ENCODE measurements at places on chromosomes 13 and 19. TPM values are rescaled to one million over a fixed set of nuclear protein-coding genes. Genes with fewer than 3 reads are reported as not detected.

The CGB1 gene
- not detected for total RNA-seq

DNA sequence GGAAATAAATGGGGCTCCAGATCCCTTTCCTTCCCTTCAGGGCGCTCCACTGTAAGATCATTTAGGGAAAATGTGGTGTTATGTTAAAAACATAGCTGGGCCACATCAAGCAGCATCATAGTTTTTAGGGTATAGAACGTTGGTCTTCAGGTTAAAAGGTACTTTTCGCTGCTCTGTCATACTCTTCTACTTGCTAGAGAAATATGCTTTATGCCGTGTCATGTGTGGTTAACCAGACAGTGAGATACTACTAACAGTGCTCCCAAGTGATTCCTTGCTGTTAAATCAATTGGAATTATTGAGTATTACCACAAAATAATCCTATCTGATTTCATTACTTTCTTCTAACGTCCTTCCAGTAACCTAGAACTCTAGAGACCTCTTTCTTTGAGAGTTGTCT lies 1.1 kb upstream of the NDFIP2 start:
- DNase-seq = no peak

The CLDN10 gene
- 4.4 TPM for total RNA-seq

GRCh38 chr13:111957913-111958450 lies 109.0 kb upstream of the SOX1 start:
- DNase-seq = no peak

GRCh38 chr13:99459099-99459850 lies 42.0 kb upstream of the TM9SF2 start:
- DNase-seq = no peak

- no peak for DNase-seq
Measured at GRCh38 chr13:96646515-96647211, 347.6 kb downstream of the OXGR1 start.

The SIGLEC10 gene
- 53.1 TPM for total RNA-seq

- DNase-seq = no peak
Measured at GRCh38 chr13:111917901-111918300, 149.0 kb upstream of the SOX1 start.

- no peak for DNase-seq
Measured at GRCh38 chr19:10881403-10882107, 10.2 kb downstream of the CARM1 start.

The ZNF701 gene
- 14.8 TPM for total RNA-seq

- DNase-seq = peak; percentile 25
Measured at GRCh38 chr13:98878486-98879126, 99.3 kb downstream of the DOCK9 start.

The HCST gene
- total RNA-seq = 5.4 TPM

GRCh38 chr13:112229992-112230872 lies 145.9 kb upstream of the SPACA7 start:
- no peak for DNase-seq

- no peak for DNase-seq
Measured at GRCh38 chr13:40770609-40770933, 419 bp downstream of the MRPS31 start.

- no peak for DNase-seq
Measured at GRCh38 chr19:38727868-38728660, 16.2 kb downstream of the CAPN12 start.

The OR7D2 gene
- total RNA-seq = not detected

- DNase-seq = no peak
Measured at GRCh38 chr13:41276824-41277223, 13.4 kb upstream of the MTRF1 start.

The FAM83E gene
- 22.2 TPM for total RNA-seq

- DNase-seq = no peak
Measured at GRCh38 chr13:51825681-51826254, 19.2 kb downstream of the TMEM272 start.

DNA sequence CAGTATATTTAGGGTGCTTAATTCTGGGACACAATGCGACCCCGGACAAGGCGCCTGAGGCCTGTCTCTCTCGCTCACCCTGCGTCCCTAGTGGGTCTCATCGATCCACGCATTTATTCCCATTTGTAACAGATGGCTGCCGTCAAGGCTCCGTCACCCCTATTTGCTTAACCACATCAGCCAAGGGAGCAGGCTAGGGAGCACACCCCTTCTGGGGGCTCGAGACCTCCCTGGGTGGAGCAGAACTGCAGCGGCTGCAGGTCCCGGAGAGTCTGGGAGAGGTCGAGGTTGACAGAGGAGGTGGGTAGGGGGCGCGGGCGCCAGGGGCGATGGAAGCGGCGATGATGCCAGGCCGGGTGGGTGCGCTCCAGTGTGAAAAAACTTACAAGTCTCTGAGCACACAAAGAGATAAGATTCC lies 507 bp downstream of the ALG5 start:
- DNase-seq = peak; percentile 40

DNA sequence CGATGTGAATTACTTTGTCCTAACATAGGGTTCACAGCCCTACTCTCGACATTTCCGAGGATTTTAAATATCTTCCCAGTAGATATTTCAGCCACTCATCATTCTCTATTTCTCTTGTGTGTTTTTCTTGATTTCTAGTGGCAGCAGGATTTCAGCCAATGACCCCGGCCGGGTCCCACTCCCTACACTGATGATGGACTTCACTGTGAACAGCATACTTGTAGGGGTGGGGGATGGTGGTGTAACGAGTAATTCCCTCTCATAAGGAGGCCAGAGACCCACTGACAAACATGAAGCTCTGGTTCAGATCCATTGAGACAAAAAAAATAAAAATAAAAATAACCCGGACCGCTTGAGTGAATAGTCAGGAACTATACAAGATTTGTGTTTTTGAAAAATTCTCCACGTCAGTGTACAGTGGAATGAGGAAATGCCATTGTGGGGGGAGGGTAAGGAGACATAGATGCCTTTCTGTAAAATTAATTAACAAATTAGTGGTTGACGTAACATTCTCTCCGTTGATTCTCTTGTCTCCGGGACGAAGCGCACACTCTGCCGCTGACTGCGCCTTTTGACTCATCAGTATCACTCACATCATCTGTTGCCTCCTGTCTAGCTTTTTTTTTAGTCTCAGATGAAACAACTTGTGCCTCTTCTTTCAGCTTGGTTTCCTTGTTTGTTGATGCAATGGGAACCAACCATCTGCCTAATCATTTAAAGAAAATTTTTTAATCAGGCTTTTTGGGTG lies 48.8 kb upstream of the IRS2 start:
- DNase-seq = no peak

GRCh38 chr19:35346193-35347052 lies 1.3 kb upstream of the FFAR1 start:
- DNase-seq = no peak

DNA sequence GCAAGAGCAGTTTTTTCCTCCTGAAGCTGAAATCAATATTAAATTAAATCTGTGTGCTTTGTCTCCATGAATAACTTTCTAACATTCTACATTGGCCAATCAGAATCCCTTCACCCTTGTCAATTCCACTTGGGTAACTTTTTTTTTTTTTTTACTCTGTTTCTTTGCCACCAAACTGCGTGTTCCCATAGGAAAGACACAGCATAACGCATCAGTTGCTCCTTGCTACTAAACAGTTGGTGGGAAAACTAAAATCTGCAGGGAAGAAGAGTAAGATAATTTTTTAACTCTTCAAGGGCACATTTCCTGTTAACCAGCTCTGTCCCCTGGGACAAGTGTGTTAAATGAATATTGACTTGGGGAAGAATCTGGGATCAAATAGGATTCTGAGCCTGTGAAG lies 113.3 kb upstream of the SERP2 start:
- DNase-seq = no peak

DNA sequence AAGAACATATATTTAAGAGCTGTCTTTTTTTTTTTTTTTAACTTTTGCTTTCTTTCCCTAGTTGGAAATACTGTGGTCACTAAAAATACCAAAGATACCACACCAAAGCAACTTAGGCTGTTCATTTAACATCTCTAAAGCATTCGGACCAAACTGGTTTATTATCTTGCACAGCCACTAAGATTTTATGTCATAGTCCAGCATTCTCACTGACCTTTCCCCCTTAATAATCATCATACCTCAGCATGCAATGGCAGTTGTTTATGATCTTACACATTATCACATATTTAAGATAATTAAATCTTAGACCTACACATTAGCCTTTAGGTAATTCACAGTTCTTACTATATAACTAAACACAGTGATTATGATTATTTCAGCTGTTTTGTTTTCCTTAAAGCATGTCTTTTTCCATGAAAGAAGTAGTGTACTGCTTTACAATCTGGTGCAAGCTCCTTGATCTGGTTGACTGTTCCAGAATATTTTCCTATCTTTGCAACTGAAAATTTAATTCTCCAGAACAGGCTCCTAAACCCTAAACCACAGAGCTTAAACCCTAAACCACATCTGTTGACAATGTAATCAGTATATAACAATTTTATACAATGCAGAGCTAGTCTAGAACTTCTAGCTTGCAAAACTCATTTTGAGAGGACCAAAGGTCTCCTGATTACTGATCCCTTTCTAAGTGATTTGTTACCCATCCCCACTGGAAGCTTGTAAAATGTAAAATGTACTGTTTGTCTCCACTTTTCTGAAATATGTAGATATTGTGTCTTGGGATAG lies 74.2 kb downstream of the CDK8 start:
- DNase-seq = peak; percentile 71

The HCN2 gene
- 0.37 TPM for total RNA-seq

DNA sequence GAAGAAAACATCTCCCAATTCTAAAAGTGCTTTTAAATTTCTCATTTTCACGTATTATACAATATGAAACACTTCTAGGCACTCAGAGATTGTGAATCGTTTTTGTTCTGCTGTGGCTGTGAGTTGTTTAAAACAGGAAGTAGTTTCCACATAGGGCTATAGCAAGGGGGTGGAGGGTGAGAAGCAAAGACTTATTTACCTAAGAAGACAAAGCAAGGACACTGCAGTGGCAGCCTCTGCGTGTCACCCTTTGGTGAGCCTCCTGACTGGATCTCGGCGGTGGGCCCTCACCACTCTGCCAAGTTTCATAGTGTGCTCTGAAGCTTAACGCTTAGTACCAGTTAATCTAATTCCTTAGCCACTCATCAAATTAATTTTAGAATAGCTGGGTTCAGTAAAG lies 56.8 kb downstream of the TNFSF13B start:
- no peak for DNase-seq

- no peak for DNase-seq
Measured at GRCh38 chr13:65868884-65869283, 1361.3 kb downstream of the PCDH9 start.

The N4BP2L1 gene
- 81.8 TPM for total RNA-seq

DNA sequence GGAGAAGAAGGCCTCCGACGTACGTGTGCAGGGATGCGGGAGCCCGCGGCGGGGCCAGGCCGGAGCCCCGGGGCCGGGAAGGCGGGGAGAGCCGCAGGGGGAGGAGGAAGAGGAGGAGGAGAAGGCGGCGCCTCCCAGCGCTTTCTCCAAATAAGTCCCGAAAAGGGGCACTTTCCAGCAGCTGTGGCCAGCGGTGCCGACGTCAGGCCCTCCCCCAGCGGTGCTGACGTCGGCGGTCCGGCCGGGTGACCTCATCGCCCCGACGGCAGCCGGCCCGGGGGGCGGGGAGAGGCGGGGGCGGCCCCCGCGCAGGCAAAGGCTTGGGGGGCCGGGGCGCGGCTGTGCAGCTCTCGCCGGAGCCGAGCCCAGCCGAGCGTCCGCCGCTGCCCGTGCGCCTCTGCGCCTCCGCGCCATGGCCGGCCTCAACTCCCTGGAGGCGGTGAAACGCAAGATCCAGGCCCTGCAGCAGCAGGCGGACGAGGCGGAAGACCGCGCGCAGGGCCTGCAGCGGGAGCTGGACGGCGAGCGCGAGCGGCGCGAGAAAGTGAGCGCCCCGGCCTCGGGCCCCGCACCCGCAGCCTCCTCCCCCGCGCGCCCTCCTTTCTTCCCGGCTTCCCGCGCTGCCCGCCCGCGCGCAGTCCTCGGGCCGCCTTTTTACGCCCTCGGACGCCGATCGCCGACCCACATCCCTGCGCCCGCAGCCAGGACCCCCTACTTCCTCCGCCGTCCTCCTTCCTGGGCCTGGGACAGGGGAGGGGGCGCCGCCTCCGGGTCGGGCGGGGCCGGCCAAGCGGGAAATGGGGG lies at the start of gene TPM4:
TPM4 (plus strand) TSS at position 342 of the 804 bp plus-strand sequence; CDS start at position 413, 71 bp downstream.
- peak; percentile 97 for DNase-seq

DNA sequence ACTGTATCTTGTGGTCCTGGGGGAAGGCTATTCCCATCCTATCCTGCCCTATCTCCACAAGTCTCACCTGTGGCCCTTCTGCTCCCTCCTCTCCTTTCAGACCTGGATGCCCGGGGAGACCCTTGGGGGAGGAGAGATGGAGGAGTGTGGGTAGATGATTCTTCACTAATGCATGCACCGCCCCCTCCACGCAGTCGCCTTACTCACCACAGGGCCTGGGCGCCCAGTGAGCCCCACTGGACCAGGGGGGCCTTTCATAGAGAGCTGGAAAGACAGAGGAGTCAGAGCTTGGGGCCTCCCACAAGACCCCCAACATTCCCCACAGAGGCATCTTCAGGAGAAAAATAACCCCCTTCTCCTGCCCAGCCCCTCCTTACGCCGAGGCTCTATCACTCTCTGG lies 14.3 kb downstream of the COL5A3 start:
- no peak for DNase-seq

GRCh38 chr13:39956036-39956435 lies 300.6 kb downstream of the COG6 start:
- no peak for DNase-seq

DNA sequence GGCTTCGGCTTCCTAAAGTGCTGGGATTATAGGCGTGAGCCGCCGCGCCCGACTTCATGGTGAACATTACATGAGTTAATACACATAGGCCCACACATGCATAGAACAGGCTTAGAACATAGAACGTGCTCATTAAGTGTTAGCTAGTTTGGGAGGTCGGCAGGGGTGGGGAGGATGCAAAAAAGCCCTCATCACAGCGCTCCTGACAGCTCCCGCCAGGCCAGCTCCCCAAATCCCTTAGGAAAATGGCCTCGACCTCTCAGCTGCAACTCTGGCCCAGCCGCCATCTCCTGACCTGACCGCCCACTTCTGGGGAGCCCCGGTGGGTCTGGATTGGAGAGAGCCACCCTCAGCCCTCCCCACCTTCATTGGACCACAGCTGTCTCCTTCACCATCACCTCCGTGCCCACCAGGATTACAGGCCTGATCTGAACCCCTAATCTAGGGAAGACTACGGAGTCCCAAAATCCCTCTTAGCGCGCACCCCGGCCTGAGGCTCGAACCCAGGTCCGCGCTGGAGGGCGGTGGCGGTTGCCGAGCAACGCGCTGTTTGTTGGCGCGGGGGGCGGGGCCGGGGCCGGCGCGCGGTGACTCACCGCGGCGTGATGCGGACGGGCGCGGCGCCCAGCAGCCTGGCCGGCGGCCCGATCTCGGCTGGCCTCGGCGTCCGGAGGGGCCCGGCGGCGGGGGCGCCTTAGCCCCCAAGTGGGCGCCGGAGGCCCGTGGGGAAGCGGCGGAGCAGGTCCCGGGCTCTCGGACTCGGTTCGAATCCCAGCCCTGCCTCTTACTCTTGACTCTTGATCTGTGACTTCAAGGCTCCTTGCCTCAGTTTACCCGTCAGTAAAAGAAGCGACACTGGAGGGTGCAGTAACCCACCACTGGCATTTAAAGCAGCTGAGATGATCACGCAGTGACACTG lies 26.7 kb upstream of the NANOS3 start:
- DNase-seq = peak; percentile 93

The CERS1 gene
- total RNA-seq = 0.55 TPM
